ENCODE measurements at places on chromosomes 4 and X.
A peak's percentile ranks its signal among the peaks of the same experiment; 100 is the strongest.

GRCh38 chr4:19300213-19300612 is 951.5 kb upstream of the SLIT2 start:
- no peak for DNase-seq

DNA sequence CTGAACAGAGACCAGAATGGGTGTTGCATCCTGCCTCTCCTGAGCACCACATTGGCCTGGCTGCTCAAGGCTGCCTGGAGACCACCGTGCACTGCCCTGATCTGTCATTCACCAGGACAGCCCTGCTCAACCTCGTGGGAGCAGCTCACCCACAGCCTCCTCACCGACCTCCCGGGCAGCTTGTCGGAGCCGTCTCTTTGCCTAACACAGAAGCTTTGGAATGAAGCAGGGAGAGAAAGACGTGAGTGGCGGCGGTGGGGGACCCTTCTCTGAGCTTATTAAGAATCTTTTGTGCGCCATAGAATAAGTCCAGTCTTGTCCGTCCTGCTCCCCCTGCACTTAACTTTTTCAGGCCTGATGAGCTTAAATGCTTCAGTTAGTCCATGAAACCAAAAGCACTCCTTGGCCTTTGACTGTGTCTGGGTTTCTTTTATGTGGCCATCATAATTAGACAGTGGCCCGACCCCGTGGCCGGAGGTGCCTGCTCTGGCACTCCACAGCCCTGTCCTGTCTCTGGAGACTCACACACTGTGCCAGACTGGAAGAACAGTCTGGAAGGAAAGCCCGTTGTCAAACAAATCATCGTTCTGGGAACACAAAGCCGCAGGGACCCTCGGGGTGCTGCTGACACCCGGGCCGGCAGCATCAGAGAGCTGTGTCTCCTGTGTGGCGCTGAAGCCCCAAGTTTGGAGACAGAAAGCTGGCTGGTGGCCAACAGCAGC is 192.8 kb downstream of the BCOR start:
- DNase-seq: no peak

DNA sequence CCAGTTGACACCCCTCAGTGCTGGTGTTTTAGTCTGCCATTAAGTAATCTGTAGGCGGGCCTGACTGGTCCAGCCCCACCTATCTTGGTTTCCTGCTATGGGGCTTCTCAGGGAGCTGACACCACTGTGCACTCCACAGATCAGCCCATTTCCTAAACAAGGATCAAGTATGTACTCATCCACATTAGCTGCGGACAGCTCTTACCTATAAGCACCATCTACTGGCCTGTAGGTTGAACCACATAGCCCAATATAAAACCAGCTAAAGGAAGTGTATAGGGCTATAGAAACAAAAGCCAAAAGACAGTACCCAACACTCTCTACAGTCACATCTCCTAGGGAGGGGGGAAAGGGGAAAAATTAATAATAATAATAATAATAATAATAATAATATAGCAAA is 353.5 kb upstream of the CXorf51B start:
- no peak for DNase-seq

DNA sequence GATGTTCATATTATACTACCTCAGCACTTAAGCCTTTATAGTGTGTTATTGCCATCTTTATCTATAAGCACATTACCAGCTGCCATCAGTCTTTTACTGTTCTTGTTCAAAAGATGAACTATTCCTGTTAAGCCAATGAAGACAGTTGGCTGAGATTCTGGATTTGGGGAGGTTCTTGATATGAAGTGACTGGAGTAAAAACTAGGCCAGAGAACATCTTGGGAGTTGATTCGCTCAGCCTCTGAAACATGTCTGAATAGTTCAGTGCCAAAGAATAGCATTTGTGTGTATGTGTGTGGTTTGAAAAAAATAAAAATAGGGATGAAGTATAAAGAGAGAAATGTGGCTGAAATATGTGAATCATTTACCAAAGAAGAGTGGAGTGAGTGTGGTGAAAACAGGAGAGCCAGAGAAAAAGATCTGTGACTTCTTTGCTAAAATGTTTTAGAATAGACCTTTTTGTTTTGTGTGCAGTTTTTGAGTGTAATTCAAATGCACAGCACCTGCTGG is 15.2 kb downstream of the EXOC1 start:
- DNase-seq: no peak

- peak; percentile 1 for DNase-seq
Measured at GRCh38 chr4:183011213-183011907, 87.7 kb upstream of the WWC2 start.

GRCh38 chr4:152352622-152353116 is 183.2 kb downstream of the FBXW7 start:
- DNase-seq: peak; percentile 87

DNA sequence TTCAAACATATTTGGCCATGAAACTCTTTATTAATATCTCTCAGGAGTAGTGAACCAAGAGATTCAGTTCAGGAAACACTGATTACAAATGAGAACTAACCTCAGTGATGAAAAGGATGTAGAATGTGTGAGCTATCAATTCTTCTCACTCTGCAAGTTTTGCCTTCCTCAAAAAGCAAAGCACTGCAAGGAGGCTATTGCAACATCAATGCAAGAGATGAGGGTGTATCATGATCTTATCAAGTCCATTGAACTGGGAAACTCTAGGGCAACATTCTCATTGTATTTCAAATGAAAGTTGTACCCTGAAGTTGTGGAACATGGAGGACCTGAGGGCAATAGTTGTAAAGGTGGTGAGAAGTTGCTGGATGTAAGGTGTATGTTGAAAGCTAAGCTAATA is 56.4 kb upstream of the VEGFC start:
- DNase-seq: no peak

GRCh38 chr4:94352996-94353395 is 10.4 kb upstream of the HPGDS start:
- DNase-seq: no peak

DNA sequence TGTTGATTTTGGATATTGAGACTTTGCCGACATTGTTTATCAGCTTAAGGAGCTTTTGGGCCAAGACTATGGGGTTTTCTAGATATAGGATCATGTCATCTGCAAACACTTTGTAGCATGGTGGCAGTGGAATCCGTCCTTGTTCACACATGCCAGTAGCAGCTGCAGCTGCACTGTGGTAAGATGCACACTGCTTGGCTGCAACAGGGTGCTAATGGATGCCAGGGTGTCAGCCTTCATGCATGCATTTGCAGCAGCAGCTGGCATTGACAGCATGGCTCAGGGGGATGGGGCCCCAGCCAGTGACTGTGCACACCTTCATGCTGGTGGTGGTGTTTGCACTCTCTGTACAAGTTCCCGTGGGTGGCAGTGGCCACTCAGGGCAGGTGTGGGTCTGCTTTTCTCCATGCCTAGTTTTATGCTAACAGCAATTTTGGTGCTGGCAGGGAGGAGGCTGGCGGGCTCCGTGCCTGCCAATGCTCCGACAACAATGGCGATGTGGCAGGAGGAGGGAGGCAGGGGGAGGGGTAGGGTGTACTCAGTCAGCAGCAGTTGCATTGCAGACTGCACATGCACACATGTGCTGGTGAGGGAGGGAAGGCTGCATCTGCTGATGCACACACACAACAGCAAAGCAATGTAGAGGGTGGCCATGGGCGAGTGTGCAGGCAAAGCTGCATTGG is 37.5 kb downstream of the BEX3 start:
- DNase-seq: no peak

DNA sequence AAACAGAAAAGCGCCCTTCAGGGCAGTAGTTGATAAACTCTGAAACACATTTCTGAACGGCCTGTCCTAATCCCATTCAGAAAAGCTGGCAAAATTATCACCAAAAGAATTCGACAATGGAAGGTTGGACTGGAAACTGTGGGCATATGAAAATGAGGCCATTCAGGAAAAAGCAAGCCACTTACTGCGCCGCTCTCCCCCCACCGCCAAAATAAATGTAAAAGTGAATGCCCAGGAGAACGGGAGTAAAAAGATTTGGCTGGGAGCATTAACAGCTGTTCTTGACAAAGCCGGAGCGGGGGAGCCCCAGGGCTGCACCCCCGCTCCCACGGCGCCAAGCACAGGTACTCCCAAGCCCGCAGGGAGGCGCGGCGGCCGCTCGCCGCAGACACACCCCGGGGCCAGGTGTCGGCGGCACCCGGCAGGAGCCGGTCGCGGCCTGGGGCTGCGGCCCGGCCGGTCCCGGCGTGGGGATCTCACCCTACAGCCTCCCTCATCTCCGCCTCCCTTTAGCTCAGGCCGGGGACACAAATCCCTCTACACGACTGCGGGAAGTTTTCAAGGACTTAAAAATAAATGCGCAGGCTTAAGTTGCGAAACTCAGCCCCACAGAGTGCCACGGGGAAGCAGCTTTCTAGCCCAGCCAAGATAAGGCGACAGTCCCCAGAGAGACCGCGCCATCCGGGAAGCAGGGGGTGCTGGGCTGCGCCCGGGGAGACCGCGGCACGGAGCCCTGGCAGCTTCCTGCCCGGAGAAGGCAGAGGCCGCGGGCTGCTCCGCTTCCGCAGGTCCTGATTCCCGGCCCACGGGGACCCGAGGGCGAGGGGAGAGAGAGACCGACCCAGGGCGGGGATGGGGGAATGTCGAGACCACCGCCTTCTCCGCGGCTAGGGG is 593 bp downstream of the SH3RF1 start:
- DNase-seq: no peak

DNA sequence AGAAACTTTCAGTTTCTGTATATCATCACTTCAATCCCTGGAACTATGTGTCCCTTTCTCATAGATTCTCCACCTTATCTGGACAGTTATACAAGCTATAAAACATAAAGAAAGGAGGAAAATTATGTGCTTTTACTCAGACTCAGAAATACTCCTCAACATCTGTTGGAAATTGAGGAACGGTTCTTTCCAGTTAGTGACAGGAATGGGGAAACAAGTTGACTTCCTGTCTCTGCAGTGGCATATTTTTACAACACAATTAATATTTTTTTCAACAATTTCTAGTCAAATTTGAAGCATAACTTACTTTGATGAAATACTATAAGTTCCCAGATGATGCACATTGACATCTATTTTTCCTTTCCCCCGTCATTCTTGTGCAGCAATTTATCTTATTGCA is 27.9 kb downstream of the ABHD18 start:
- no peak for DNase-seq

All from AG04450 (cell line).